ENCODE measurements at places on chromosomes 5 and 9. TPM values are rescaled to one million over a fixed set of nuclear protein-coding genes. Genes with fewer than 3 reads are reported as not detected.

DNA sequence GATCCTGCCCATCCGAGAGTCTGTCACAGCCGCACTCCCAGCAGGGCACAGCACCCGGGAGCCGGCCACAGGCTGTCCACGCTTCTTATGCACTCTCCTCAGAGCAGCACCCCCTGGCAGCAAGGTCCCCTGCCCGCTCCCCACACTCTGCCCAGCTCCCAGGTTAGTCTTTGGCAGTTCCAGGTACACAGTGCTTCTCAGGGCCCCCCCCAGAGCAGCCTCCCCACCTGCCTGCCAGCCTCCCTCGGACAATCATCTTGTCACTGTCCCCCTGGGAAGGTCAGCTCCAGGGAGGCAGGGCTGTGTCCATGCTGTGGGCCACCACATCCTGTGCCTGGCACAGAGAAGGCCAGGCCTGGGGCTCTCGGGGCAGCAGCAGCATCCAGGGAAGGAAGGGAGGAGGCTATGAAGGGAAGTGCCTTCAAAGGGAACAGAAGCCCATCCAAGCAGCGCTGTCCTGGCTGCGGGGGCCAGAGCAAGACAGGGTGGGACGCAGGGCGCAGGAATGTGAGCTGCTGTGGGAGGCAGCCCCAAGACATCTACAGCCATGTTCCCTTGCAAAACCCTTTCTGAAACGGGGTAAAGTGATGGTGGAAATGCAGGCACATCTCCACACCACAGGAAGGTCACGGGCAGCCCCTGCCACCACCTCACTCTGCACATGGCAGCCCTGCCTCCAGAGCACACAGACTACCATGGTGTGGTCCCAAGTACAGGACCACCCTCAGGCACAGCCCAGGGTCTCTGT lies 68.6 kb upstream of the ADAMTS2 start:
- DNase-seq, result no peak

GRCh38 chr9:127938298-127938690 lies 640 bp upstream of the DPM2 start:
- no peak for DNase-seq

RHOBTB3 gene
- 134 TPM for total RNA-seq

GRCh38 chr5:136992796-136993489 lies 506.2 kb downstream of the SPOCK1 start:
- no peak for DNase-seq

ANGPTL2 gene
- total RNA-seq, result 8.8 TPM

SLC34A1 gene
- not detected for total RNA-seq

FRRS1L gene
- total RNA-seq, result not detected

STPG3 gene
- not detected for total RNA-seq

- DNase-seq, result no peak
Observed at GRCh38 chr5:90747175-90747574, 188.6 kb downstream of the ADGRV1 start.

TCF7 gene
- 1.5 TPM for total RNA-seq

- DNase-seq, result no peak
Observed at GRCh38 chr9:123996731-123997421, 14.7 kb upstream of the LHX2 start.

FOXD4L3 gene
- total RNA-seq, result not detected

MLANA gene
- total RNA-seq, result not detected

ZNF879 gene
- total RNA-seq, result 0.76 TPM

HARS2 gene
- 52.6 TPM for total RNA-seq

ASTN2 gene
- 6.8 TPM for total RNA-seq

DNA sequence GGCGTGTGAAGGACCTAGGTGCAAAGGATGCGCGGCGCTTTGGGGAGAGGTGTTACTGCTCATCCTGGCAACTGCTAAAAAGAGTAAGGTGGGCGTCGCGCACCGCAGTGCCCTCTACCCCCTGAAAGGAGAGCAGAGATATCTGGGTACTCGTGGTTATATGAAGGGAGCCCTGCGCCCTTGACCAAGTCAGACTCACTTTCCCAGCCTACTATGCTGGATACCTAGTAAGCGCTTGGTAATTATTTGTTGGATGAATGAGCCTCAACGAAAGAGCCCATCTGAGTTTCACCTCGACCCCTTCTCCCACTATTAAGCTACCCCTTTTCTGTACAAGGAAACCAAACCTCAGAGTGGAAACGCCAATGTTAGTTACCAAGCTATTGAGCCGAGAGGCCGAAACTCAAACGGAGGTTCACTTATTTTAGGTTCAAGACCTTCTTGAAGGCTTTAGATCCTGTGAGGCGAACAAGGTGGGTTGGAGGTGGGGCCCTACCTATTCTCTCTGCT lies 8.0 kb downstream of the LHX6 start:
- DNase-seq, result no peak

GRCh38 chr5:112149727-112150126 lies 269.4 kb downstream of the EPB41L4A start:
- DNase-seq, result no peak

- no peak for DNase-seq
Observed at GRCh38 chr9:27395484-27395921, 98.6 kb upstream of the EQTN start.

DNA sequence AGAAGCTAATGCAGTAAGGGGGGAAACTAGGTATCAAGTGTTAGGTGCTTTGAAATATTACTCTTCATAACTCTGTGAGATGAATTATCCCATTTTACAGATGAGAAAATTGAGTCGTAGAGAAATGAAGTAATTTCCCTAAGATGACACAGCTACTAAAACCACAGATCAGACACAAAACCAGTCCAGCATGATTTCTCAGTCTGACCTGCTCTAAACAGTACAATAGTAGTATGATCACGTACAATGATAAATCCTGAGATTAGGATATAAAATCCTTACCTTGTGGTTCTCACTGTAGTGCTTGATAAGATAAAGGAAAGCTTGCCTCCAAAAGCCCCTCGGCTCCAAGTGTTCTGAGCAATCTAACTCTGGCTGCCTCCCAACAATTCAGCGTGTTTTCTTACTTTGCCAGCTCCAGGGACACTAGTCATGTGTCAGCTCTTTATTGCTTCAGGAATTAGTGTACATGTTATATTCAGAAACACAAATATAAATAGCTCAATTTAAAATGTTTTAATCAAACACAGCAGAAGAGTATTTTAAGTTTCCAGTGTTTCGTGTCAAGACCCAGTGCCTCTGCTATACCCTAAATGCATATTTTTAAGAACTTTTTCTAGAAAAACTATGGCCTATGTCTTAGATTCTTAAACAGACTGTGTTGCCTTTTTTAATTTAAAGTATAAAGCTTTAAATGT lies 243.6 kb downstream of the DENND1A start:
- no peak for DNase-seq

- DNase-seq, result no peak
Observed at GRCh38 chr5:861442-862366, 10.9 kb upstream of the ZDHHC11 start.

- no peak for DNase-seq
Observed at GRCh38 chr5:54178207-54178606, 132.2 kb downstream of the ARL15 start.

ZNF883 gene
- 3.6 TPM for total RNA-seq

DNA sequence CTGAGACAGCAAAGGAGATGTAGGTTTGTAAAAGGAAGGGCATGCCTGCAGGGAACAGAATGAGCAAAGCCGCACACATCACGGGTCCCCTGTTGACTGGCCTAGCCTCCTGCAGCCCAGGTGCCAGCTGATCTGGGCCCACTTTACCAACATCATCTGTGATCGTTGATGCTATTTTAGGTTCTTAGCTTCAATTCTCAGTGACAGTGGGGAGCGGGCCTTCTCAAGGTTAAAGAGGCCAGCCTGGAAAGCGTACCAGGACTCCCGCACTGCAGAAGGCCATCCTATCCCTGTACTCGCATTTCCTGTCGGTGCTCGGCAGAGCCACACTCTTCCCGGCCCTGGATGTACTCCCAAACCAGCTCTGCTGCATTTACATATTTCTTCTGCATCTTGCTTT lies 213.5 kb upstream of the IRX1 start:
- no peak for DNase-seq

- no peak for DNase-seq
Observed at GRCh38 chr5:50964746-50965653, 298.6 kb downstream of the PARP8 start.

DPH7 gene
- total RNA-seq, result 16.1 TPM

GRCh38 chr5:173913686-173914321 lies 25.7 kb downstream of the CPEB4 start:
- no peak for DNase-seq

DNA sequence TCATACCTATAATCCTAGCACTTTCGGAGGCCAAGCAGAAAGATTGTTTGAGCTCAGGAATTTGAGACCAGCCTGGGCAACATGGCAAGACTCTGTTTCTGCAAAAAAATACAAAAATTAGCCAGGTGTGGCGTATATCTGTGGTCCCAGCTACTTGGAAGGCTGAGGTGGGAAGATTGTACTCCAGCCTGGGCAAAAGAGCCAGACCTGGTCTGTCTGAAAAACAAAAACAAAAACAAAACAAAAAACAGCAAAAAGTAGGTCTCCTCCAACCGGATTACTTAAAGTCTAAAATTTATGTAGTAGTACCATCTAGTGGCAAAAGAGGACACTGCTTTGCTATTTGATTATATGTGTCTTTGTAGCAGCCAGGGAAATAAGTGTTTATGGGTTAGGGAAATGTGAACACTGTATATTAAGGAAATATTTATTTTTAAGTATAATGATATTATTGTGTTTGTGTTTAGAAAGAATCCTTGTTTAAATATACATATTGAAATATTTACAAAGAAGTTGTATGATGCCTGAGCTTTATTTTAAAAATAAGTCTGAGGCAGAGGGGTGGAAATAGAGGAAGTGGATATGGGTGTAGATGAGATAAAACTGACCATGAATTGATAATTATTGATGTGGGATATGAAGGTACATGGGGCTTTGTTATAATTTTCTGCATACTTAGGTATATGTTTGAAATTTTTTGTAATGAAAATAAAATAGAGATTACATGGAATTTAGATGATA lies 20.0 kb downstream of the APC start:
- peak; percentile 66 for DNase-seq

DNA sequence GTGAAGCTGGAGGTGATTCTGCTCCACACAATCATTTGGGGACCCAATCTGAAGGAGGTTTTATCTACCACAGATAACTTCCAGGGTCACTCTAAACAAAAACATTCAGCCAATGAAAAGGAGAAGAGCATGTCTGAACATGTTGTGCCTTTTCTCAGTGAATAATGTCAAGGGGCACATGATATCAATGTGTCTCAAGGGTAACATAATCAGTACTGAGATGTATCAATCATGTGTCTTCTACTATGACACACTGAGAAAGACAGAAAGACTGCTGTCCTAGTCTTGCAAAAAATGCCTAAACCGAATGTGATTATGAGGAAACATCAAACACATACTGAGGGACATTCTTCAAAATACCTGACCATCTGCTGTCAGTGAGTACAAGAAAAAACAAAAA lies 25.4 kb upstream of the RASA1 start:
- DNase-seq, result no peak

GRCh38 chr5:95715799-95716461 lies 15.2 kb upstream of the RHOBTB3 start:
- DNase-seq, result no peak

GRCh38 chr9:126612813-126613641 lies 701 bp upstream of the LMX1B start:
- DNase-seq, result no peak

DNA sequence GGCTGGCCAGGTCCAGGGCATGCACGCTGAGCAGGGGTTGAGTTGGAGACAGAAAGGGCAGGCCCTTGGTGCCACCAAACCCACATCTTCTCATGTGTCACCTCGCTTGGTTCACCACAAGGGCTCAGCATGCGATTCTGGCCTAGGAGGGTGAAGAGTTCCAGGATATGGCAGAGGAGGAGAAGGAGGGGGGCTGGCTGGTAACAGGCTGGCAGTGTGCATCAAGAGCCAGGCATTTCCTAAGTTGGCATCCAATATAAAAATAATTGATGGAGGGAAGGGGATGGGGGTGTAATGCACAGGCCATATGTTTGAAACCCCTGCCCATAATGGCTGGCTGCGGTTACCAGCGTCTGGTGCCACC lies 255.6 kb downstream of the NFIB start:
- no peak for DNase-seq

RNF130 gene
- 115 TPM for total RNA-seq

NEUROG1 gene
- total RNA-seq, result not detected

DNA sequence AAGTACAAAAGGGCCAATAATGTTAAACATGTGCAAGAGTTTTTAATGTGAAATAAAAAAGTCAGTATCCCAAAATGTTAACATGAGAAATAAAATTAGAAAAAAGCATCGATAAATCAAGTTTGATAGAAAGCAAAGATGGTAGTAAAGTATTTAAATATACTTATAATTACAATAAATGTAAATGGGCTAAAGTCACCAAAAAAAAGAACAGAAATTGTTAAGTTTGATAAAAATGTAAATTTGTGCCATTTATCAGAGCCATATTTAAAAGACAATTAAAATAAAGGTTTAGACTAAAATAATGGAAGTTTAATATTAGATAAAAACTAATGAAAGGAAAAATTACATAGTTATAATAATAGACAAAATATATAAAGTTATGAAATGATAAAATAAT lies 500.5 kb downstream of the TMEM232 start:
- DNase-seq, result no peak

GRCh38 chr5:1019001-1019905 lies 10.7 kb downstream of the NKD2 start:
- DNase-seq, result no peak

- no peak for DNase-seq
Observed at GRCh38 chr5:2732850-2733249, 18.6 kb downstream of the IRX2 start.

- DNase-seq, result no peak
Observed at GRCh38 chr5:38267372-38267771, 9.0 kb downstream of the EGFLAM start.

- DNase-seq, result no peak
Observed at GRCh38 chr9:33388110-33388994, 14.0 kb downstream of the AQP7 start.

DNA sequence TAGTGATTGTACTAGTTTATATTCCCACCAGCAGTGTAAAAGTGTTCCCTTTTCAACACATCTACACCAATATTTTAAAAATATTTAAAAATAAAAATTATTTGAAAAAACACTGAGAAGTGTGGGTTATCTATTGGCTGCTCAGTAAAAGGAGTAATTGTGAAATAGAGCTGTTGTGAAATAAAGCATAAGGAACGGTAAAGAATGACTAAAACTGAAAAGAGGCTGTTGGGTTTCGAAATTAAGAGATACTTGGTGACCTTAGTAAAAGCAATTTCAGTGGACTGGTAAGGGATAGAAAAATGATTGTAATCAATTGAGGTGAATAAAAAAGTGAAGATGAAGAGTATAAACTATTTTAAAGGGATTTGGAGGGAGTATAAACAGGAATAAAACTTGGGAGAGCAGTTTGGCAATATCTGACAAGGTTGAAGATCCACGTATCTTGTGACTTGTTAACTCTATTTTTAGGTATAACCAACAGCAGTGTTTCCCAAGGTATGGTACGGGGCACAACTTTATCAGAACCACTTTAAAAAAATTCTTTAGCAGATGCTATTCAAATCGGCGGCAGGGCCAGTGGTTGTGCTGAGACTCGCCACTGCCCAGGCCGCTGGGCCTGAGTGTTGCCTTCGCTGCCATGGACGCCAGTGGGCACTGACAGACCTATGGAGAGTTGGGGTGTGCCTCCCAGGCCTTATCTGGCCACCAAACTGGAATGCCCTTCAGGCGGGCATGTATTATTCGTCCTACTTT lies 63.3 kb downstream of the TMEM38B start:
- no peak for DNase-seq

- DNase-seq, result no peak
Observed at GRCh38 chr9:115341426-115341825, 223.5 kb upstream of the TNC start.

WDR55 gene
- total RNA-seq, result 15.2 TPM

FLT4 gene
- total RNA-seq, result 0.04 TPM
